ENCODE measurements at places on chromosomes 1 and 21.

- no peak for DNase-seq
These were observed 161.3 kb downstream of the GALNT2 start for GRCh38 chr1:230228236-230228897.

GRCh38 chr1:63413394-63413793, 46.0 kb downstream of the ALG6 start:
- no peak for DNase-seq

GRCh38 chr1:14781811-14782210, 183.3 kb downstream of the KAZN start:
- no peak for DNase-seq

DNA sequence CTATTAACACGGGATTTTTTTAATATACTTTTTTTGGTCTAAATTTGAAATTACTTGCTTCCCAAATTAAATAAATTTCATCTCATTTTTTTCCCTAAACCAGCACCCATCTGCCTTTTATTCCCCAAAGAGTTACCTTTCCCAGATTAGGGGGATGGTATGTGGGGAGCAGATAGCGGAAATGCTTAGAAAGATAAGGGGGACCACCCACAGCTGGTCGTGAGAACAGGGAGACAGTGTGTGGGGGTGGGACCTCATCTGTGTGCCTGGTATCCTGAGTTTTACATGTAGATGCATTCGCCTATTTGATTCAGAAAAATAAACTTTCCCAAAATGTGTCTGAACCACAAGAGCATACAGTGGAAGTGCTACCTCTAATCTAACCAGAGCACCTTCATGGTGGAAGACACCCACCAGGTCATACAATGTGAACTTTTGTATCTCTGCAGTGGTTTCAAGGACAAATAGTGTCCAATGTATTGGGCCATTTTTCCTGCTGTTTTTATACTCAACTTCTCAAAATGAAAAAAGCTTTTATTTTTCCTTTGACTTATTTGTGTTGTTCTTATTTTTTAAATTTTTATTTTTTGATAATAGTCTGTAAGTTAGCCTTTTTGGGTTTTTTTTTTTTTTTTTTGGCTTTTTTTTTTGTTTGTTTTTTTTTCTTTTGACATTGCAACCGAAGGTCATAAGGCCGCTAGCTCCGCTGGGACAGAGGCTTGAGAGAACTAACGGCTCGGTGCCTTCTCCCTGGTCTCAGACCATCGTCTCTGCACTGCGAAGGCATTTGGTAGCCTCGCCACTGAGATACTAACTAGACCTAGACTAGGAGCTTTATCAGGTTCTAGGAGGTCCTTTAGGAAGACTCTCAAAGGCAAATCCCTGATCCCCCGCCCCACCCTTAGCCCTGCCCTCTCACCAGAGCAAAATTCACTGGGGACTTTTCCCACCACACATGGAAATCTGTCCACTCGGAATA, 263.2 kb downstream of the TM2D1 start:
- no peak for DNase-seq

DNA sequence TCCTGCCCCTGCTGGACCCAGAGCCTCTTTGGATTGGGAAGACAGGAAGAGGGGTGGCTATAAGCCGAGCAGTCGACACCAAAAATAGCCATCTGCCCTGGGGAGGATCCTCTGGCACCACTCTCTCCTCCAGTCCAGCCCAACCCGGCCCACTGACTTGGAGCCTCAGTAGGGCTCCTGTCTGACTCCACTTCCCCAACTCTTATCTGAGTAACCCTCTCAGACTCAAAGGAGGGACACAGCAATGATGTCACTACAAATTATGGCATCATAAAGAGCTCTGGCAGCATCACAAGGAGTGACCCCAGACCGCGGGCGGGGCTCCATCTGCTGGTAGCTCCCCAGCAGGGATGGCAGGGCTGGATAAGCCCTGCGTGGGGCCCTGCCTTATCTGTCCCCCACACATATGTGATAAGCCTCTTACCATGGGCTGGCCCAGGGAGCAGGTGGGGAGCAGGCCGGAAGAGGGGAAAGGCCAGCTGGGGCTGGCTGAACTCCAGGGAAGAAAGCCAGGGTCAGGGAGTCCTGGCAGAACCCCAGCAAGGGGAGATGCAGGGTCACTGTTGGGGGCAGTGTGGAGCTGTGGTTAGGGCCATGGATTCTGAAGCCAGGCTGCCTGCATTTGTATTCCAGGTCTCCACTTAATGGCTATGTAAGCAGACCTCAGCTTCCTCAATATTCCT, 4.6 kb upstream of the SLC6A9 start:
- DNase-seq, result no peak

GRCh38 chr1:201916649-201917249, 28.1 kb downstream of the SHISA4 start:
- DNase-seq, result peak; percentile 21

DNA sequence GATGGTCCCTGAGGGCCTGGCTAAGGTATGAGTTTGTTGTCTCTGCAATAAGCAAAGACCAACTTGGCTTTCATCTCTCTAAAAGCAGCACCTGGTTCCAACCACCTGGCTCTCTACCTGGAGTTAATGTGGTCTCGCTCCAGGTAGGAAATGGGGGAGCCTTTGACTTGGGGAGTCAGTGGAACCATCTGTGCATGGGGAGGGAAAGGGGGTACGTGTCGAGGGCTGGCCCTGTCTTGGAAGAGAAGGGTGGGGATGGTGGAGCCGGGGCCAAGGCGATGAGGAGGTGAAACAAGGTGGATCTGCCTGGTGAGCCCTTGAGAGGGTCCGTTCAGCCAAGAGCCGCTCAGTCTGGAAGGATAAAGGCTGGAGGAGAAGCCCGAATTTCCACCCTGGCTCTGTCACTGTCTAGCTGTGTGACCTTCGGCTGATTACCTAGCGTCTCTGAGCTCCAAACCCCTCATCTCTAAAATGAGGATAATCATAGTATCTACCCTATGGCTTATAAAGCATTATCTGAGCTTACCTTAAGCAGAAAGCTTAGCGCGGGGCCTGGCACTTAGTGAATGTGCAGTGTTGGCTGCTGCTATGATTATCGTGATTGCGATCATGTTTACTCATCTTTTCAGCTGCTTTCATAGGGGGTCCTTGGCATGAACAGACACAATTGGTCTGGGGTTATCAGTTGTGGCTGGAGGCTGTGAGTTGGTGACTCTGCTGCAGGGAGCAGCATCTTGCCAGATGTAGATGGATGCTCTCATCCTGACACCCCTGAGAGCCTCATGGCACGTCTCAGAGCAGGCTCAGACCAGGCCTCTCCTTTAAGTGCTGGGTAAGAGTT, 78.7 kb downstream of the ACTL8 start:
- no peak for DNase-seq

- no peak for DNase-seq
These were observed 231.2 kb downstream of the DENND1B start for GRCh38 chr1:197544130-197544529.

- no peak for DNase-seq
These were observed 24.5 kb downstream of the ERO1B start for GRCh38 chr1:236257216-236257615.

DNA sequence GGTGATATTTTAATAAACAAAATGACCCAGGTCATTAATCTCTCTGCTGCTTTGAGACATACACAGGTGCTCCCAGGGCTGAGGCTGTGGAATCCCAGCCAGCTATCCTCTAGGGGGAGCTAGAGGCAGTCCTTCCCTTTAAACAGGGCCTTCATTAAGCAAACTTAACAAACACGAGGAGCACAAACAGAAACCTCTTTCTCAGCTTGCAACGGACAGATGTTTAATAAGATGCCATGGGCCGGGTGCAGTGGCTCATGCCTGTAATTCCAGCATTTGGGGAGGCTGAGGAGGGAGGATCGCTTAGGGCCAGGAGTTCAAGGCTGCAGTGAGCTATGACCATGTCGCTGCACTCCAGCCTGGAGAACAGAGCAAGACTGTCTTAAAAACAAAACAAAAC, 106.7 kb downstream of the HIVEP3 start:
- peak; percentile 87 for DNase-seq

GRCh38 chr1:203083463-203083921, 2.3 kb downstream of the MYOG start:
- DNase-seq, result no peak

DNA sequence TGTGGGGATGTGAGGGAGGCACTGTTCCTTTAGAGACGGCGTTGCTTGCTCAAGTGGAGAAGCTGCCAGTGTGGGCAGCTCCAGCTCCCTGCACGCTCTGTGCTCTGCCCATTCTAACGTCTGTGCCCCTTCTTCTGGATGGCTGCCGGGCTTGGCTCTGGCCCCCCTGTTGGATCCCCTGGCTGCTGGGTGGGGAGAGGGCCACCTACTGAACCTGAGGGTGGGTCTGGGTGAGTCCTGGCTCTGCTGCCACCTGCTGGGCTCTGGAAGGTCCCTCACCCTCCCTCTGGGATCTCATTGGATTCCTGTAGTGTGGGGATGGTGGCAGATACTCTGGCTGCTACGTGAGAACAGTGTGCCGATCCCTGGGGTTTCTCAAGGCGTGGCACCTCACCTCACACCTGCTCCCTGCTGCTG, 5.0 kb downstream of the PFKL start:
- DNase-seq, result no peak

DNA sequence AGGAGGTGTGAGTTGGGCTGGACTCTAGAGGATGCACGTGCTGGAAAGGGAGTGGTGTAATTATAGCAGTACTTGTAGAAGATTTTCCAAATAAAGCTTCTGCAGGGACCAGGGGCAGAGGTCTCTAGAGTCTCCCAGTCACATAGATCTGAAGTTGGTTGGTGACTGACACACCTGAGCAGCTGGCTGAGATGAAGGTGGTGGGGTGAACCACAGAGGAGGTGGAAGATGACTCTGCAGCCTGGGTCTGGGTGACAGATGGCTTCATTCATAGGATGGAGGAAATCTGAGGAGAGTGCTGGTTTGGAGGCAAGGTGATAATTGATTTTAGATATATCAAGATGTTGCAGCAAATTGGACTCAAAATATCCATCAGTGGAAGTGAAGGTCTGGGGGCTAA, 178.9 kb upstream of the IVNS1ABP start:
- no peak for DNase-seq

DNA sequence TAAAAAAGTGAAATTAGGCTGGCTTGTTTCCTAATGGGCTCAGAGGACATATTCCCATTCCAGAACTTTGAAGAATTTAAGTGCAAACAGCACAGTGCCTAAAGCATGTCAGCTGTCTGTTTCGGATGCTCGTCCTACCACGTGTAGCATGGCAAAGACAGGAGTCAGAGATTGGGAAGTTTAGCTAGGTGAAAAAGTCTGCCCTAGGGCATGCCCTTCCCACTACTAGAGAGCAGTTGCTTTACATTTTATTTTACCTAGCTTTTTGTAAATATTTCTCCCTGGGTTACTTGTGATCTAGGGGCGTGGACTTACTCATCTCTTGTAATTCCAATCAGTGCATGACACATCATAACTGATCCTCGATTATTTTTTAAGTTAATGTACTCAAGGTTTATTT, 111.1 kb downstream of the LMO4 start:
- DNase-seq, result no peak

DNA sequence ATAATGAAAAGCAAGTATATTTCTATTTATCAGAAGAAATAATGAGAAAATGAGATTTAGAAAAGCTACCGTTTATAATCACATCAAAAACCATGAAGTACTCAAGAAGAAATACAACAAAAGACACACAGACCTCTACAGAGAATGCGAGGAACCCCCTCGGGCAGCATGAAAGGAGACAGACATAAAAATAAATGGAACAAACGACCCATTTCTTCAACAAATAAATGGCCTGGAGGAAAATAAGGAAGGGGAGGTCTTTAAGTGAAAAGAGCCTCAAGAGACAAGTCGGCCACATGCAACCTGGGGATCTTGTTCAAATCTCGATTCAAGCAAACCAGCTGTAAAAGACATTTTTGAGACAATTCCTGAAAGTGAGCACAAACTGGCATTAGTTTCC, 6.0 kb downstream of the CFAP74 start:
- no peak for DNase-seq

DNA sequence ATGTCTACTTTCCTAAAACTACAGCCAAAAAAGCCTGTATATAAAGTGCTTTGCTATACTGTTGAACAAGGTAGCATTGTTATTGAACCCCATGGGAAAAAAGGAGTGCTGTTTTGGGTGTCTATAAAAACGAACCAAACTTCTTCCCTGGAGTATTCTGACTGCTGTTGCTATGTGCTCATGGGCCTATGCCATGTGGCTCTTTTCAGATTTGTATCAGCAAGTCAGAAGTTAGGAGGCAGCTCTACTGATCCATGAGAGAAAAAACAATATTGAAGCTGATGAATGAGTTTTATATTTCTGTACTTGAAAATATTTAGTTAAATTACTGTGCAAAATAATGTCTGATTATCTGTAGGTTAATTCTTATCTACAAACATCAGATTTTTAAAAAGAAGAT, 66.5 kb downstream of the ADGRL2 start:
- DNase-seq, result no peak

- DNase-seq, result no peak
These were observed 82.8 kb upstream of the ZNF326 start for GRCh38 chr1:89912073-89912472.

GRCh38 chr21:26918323-26919079, 48.4 kb downstream of the ADAMTS5 start:
- DNase-seq, result no peak

DNA sequence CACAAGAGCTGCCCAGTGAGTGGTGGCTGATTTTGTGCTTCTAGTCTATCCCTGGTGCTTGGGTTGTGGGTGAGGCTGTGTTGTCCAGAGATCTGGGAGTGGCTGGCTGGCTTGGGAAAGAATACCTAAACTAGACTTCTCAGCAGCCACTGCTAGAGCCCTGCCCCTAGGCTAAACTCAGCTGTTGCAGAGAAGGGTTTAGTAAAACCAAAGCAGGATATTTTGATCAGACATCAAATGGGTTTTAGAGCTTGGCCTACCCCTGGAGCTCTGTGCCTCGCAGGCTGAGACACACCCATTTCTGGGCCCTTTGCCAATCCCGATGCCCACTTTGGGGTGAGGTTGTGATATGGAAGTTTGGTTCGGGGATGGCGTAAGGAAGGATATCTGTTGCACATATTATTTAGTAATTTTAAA, 88.5 kb downstream of the UCK2 start:
- no peak for DNase-seq

- DNase-seq, result no peak
These were observed 9.6 kb downstream of the PARS2 start for GRCh38 chr1:54754486-54755285.

- peak; percentile 90 for DNase-seq
These were observed 155.9 kb upstream of the RUNX1 start for GRCh38 chr21:35204850-35205541.

DNA sequence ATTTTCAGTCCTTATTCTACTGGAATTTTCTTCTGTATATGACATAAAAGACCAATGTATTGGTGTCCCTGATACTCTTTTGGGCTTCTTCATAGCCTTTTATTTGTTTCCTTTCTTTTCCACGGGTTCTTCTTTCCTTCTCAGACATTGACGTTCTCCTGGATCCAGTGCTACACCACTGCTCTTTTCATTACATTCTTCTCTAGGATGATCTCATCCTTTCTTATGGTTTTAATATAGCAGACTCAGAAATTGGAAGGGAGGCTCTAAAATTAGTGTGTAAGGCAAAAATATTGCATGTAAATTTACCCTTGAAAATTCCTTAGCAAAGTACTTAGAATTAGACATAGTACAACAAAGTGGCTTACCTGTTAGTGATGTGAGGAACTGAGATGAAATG, 65.3 kb downstream of the SELENOF start:
- no peak for DNase-seq
